ENCODE measurements at places on chromosomes 1 and 21. TPM values are rescaled to one million over a fixed set of nuclear protein-coding genes. Genes with fewer than 3 reads are reported as not detected.

The CA14 gene
- polyA plus RNA-seq = 6.3 TPM

GRCh38 chr1:70072231-70072751 lies 133.1 kb downstream of the LRRC40 start:
- DNase-seq = no peak

The DYNLT5 gene
- polyA plus RNA-seq = 4.5 TPM

The BTBD8 gene
- polyA plus RNA-seq = 4.4 TPM
